ENCODE measurements at places on chromosomes 7 and 10. TPM values are rescaled to one million over a fixed set of nuclear protein-coding genes. Genes with fewer than 3 reads are reported as not detected.

GRCh38 chr10:116857156-116857555, 7.9 kb downstream of the ENO4 start:
- DNase-seq, result no peak

DNA sequence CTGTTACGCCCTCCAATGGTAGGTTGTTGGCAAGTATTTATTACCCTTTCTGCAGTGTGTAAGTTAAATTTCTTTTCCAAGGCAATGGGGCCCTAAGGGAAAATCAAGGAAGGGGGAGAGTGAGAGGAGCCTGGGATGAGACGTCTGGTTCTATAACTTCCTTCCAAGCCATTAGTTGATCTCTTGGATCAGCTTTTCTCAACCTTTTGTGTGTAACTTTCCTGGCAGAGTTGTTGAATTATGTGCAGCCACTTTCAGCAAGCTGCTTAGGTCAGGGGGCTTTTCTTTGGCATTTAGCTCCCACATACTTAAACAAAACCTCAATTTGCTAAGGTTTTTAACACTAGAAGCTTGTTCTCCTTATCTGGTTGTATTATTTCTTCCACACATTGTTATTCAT, 127.1 kb downstream of the NXPH1 start:
- DNase-seq, result no peak

- DNase-seq, result no peak
These were observed 99.8 kb downstream of the WDR37 start for GRCh38 chr10:1155791-1156615.

GRCh38 chr10:86585037-86585929, 63.7 kb upstream of the WAPL start:
- DNase-seq, result peak; percentile 25

DNA sequence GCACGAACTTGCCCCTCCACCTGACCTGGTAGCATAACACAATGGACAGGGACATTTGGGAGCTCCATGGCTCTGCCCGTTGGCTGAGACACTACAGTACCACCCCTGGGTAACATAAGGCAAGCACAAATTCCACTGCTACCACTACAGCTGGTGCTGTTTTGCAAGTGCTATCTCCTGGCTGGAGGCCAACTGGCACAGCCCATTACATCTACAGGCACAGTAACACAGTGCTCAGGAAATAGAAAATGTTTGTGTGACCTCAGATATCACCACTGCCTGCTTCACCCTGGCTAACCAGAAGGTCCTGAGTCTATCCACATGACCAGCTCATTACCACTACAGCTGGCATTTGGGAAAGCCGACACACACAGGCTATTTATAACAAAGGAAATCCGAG, 631.1 kb upstream of the MBL2 start:
- DNase-seq, result peak; percentile 6

- no peak for DNase-seq
These were observed 103.9 kb downstream of the SKAP2 start for GRCh38 chr7:26760501-26760900.

GRCh38 chr10:87503401-87503800, 1.3 kb upstream of the MINPP1 start:
- DNase-seq, result no peak

- no peak for DNase-seq
These were observed 3.4 kb downstream of the CDK1 start for GRCh38 chr10:60781661-60782060.

- DNase-seq, result no peak
These were observed 17.6 kb downstream of the C10orf62 start for GRCh38 chr10:97607095-97607636.

DNA sequence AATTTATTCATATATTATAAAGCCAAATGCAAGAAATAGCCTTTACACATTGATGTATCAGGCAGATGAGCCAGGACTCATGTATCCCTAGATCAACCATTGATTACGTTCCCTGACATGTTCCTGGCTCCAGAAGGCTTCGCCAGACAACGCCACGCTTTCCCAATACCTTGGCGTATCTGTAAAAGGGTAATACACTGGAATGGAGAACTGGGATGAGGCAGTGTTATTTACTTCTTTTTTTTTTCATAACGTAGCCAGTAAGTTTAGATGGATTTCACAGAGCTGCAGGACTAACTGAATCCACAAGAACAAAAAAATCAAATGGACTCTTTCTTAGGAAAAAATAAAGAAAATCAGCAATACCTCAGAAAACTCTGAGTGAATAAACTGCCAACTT, 588.1 kb upstream of the SEMA3D start:
- no peak for DNase-seq

DNA sequence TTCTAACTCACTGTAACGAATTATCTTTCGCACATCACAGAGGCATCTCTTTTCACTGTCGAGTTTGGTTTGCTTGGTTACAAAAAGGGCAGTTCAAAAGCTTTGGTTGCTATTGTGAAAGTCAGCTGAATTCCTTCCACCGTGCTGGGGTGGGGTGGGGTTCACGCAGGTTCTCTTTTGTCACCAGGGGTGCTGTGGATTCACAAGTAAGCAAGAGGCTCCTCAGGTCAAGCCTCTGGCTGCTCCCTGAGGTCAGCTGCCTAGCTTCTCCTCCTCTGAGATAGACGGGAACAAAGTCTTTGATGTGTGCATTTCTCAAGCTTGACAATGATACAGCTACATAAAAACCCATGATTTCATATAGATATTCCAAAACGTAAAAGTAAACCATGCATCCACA, 47.7 kb downstream of the EGFR start:
- no peak for DNase-seq

The MACC1 gene
- total RNA-seq, result 7.1 TPM

The CUTC gene
- total RNA-seq, result 18.1 TPM

The SLC39A12 gene
- total RNA-seq, result not detected

The FAM20C gene
- total RNA-seq, result 13.3 TPM

The EPO gene
- not detected for total RNA-seq

The NPTX2 gene
- total RNA-seq, result 7.2 TPM

The ECHS1 gene
- total RNA-seq, result 43.0 TPM

The TMEM229A gene
- 2.0 TPM for total RNA-seq

The RGR gene
- total RNA-seq, result 0.74 TPM
